CD4-positive, alpha-beta memory T cell (primary cell): ENCODE measurements at places on chromosomes 11 and 22. TPM values are rescaled to one million over a fixed set of nuclear protein-coding genes. Genes with fewer than 3 reads are reported as not detected.

GRCh38 chr11:104652996-104653395 lies 245.3 kb downstream of the CASP12 start:
- no peaks in the 10 kb centered on the region for H3K27me3 ChIP-seq
- no peak for DNase-seq
- no peaks in the 10 kb centered on the region for H3K36me3 ChIP-seq

Gene CD3E
- total RNA-seq: 581 TPM

- no peaks in the 10 kb centered on the region for H3K27me3 ChIP-seq
- peaks cover 56% of the 10 kb centered on the region for H3K4me1 ChIP-seq
- H3K36me3 ChIP-seq: no peaks in the 10 kb centered on the region
- H3K27ac ChIP-seq: no peak overlapping the region
- no peak overlapping the region for H3K4me3 ChIP-seq
- DNase-seq: no peak
Observed at GRCh38 chr11:35050541-35050995, 88.4 kb upstream of the CD44 start.

GRCh38 chr11:26204101-26204500 lies 127.8 kb upstream of the ANO3 start:
- H3K4me1 ChIP-seq: no peaks in the 10 kb centered on the region
- H3K4me3 ChIP-seq: no peak overlapping the region
- no peaks in the 10 kb centered on the region for H3K27me3 ChIP-seq
- H3K27ac ChIP-seq: no peak overlapping the region
